AG10803 (cell line): ENCODE measurements at places on chromosomes 6 and 20.

GRCh38 chr6:108904741-108905140 is 56.5 kb downstream of the ARMC2 start:
- no peak for DNase-seq

DNA sequence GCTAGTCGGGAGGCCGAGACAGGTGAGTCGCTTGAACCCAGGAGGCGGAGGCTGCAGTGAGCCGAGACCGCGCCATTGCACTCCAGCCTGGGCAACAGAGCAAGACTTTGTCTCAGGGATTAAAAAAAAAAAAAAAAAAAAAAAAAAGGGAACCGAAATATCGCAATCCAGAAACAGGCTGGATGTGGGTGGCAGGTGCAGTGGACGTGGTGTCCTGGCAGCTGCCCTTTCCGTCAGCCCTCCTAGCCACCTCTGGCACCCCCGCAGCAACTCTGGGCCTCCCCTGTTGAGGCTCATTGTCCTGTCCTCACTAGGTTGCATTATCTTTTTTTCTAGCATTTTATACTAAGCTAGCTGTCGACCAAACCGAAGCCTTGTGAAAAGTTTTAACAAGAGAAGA is 113.5 kb downstream of the DTNBP1 start:
- no peak for DNase-seq

DNA sequence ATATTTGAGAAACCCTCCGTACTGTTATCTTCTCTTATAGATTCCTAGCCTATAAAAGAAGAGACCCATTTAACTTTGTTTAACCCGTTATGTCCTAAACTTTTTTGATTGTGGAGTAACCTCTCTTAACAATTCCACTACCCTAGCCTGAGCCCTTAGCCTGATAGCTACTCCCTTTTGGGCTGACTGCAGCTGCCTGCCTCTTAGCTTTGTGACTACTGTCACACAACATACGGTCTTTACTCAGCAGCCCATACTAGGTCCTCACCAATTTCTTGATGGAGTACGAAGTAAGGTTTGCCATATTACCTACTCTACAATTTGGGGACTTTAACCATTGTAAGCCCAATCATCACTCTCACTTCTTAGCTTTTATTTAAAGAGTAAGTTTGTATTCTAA is 72.7 kb downstream of the QRSL1 start:
- no peak for DNase-seq

DNA sequence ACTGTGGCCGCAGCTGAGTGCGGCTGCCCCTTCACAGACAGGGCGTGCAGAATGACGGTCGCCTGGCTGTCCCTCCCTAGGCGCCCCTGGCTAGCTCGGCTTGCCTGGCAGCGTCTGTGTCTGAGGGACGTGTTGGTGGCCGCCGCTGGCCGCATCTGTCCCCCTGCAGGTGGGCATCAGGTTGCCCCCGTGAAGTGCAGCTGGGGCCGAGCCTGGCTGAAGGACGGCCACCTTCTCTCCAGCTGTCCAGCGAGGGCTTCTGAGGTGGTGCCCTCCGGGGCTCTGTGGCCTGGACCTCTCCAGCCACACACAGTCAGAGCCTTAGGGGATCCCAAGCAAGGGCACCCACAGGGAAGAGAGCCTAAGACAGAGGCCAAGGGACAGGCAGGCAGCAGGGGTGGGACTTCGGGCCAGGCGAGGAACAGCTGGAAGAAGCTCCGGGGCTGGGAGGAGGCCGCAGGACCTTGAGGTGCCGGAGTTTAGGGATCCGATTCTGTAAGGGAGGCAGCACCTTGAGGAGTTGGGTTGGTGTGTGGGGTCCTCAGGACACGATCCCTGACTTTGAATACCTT is 89.0 kb upstream of the EPB41L1 start:
- no peak for DNase-seq
